Prostate gland (tissue), 2 donors: ENCODE measurements at places on chromosomes 6 and 20.

DNA sequence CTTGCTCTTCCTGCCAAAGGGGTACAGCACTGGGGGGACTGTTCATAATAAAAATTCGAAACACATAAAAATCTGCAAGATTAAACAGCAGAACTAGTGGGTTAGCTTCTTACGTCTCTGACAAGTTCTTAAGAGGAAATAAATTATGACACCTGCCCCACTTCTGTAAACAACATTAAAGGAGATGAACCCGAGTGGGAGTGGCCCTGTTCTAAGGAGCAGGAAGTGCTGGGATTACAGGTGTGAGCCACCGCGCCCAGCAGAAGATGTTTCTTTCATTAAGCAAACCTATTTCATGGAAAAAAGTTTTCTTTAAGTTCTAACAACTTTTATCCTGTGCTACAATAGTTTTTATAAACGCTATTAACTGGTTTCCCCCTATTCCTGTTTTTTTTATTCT lies 24.6 kb downstream of the USP45 start:
- DNase-seq: no peak

DNA sequence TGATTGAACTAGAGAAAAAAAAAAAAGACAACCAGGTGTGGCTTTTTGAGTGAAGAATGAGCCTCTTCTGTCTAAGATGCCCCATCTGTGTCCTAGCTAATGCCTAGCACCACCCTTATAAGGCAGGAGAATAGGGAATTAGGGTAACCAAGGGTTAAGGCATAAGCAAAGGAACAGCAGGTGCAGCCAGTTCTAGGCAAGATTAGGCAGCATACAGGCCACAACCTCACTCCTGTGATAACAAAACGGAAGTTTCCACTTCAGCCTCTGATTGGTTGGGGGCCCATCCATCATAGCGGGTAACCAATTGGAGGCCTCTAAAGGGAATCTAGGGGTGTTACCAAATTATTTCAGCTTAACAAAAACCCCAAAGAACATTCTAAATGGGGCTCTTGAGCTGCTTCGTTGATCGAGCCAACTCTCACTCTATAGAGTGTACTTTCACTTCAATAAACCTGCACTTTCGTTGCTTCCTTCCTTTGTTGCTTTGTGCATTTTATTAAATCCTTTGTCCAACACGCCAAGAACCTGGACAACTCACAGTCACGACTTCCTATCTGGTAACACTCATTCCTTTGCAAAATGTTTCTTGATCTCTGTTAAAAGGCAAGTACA lies 61.9 kb upstream of the TAGAP start:
- peak; percentile 50 for DNase-seq

GRCh38 chr6:128250370-128251070 lies 269.9 kb downstream of the PTPRK start:
- DNase-seq: no peak

DNA sequence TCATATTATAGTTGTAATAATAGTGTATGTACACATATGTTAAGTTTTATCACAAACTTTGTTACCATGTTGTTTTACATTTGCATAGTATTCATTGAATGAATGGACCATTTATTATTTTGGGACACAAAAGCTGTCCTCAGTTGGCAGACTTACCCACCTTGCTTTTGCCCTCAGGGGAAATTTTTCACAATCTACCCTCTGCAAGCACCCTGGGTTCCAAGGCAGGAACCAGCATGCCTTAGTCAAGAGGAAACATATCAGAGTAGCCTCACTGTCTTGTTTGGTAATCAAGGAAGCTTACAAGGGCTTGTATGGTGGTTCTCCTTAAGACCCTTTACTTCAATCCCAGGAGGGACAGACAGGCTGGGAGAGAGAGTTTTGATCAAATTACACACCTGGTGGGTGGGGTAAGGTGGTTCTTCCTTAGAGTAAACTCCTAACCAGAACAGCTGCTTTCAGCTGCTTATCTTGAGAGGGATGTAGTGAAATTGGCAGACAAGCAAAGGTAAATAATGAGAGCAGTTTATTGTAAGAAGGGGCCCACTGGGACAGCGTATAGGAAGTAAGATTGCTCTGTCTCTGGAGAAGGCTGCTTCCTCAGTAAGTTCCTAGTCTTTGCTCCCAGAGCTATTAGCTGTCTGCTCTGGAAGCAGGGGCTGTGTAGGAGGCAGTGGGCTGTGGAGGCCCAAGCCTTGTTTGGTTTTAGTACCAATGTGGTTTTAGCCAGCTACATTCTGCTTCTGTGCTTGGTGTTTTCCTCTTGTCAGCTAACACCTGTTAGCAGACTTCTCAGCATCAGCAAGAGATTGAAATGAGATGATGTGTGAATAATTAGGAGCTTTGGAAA lies 31.1 kb downstream of the BRPF3 start:
- DNase-seq: peak; percentile 52

DNA sequence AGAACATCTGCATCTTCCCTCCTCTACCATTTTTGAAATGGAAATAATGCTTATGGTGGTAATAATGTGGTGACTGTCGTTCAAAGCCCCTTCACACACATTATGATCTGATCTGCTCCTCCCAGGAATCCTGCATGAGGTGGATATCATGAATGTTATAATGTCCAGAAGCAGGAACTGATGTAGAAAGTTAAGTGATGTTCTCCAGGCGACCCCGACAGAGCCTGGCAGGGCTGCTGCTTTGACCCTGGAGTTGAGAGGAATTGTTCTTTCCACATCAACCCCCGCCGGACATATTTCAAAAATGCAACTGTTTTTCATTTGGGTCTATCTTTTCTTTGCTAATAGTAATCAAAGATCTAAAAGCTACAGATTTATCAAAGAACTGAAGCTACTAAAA lies 131.6 kb downstream of the GMPR start:
- DNase-seq: no peak

- no peak for DNase-seq
These were observed 431.8 kb downstream of the PREX1 start for GRCh38 chr20:48395816-48396546.

DNA sequence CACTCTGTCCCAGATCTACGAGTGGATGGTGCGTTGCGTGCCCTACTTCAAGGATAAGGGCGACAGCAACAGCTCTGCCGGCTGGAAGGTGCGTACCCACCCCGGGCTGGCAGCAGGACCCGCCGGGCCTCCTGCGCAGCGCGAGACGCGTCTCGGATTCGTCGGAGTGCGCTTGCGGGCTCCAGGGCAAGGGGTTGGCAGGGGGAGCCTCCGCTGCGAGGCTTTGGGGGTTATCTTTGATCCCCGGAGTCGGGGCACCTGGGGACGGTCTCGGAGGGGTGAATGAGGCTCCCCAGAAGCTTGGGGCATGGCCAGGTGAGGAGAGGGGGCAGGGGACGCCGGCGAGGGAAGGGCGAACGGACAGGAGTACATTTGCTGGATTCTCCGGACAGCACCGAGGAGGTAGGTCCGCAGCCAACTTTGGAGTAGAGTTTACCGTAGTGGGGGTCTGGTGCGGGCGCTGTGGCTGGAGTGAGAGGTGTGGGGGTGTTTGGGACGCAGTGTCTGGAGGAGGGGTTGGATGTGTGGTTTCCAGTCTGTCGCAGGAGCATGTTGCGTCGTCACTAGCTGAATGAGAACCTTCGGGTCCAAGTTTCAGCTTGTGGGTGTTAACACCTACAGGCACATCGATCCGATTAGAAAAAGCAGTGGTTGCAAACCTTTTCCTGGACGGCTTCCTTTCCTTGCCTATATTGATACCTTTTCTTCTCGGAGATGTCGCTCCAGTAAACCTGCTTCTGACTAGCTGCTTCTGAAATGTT lies 1.2 kb downstream of the FOXO3 start:
- peak; percentile 11 for DNase-seq

GRCh38 chr6:56730663-56731529 lies 88.2 kb upstream of the DST start:
- DNase-seq: no peak

- no peak for DNase-seq
These were observed 28.5 kb downstream of the C6orf15 start for GRCh38 chr6:31083742-31084354.

- DNase-seq: no peak
These were observed 141.1 kb upstream of the SLC24A3 start for GRCh38 chr20:19071446-19071725.

- no peak for DNase-seq
These were observed 193.7 kb downstream of the SLC35F1 start for GRCh38 chr6:118100717-118101116.

- no peak for DNase-seq
These were observed 16.9 kb downstream of the FUT9 start for GRCh38 chr6:96032661-96033060.

GRCh38 chr6:100810015-100810414 lies 71.1 kb downstream of the ASCC3 start:
- DNase-seq: no peak

DNA sequence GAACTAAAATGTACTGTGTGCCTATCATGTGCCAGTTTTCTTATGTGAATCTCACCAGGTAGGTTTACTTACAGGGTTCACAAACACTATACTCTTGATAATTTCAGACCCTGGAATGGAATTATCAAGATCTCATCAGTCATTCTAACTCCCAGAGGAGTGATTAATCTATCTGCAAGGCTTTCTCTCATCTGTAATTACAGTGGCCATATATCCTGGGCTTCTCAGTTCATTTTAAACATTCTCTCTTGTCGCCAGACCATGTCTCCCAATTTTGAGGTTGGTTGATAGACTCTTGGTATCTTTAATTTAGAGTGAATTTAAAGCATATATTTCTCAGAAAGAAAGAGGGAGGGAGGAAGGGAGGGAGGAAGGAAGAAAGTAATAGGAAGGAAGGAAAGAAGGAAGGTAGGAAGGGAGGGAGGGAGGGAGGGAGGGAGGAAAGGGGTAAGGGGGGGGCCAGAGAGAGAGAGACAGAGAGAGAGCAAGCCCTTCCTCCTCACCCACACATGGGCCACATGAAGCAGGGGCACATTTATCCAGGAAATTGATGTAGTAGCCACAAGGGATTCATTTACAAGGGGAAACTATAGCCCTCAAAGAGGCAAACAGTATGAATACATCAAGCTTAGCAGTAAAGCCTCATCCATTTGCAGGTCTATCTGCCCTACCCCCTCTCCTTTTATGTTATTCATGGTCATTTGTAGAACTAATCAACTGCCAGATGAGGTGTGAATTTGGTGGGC lies 25.8 kb upstream of the NRSN1 start:
- DNase-seq: no peak

DNA sequence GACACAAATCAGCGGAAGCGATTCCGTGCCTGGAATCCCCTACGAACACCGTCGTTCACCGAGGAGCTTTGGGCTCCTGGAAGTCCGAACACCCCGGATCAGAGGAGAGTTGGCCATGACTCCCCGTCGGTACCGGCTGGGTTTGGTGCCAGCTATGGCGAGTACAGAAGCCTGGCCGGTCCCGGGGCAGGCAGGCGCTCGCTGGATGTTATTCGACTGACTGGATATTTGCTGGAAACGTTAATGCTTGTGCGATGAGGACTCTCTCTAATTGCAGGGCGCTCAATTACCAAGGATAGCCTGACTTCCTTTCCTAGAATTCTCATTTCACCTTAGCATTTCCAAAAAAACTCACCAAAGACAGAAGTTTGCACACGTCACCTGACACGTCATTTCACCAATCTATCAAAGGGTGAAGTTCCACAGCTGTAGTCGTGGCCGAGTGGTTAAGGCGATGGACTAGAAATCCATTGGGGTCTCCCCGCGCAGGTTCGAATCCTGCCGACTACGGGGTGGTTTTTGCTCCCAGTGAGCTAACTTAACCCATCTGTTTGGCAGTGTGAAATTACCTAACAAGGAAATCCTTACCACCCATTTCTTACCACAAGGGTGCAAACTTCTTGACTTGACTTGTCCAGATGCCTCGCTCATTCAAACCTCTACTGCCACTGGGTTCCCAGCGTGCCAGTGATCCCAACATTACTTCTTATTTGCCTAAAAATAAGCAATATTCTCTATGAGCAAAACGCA lies 22.7 kb upstream of the ZNF184 start:
- no peak for DNase-seq

DNA sequence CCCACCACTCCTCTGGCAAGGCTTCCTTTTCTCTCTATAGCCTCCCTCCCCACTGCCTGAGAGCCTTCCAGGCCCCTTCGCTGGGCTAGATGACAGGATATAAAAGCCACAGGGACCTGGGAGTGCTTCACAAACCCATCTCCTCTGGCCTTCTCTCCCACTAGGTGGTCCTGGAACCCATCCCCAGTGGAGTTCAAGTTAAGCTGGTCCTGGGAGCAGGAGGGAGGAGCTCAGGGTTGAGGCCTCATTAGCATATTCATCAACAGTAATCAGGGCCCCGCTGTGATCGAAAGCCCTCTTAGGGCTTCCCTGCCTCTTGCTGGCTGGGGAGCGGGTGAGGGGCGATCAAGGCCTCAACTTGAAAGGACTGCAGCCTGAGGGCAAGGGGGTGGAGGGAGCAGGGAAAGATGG lies 9.1 kb downstream of the EBF4 start:
- no peak for DNase-seq

- no peak for DNase-seq
These were observed 357.5 kb downstream of the ZFAND3 start for GRCh38 chr6:38176797-38177751.

DNA sequence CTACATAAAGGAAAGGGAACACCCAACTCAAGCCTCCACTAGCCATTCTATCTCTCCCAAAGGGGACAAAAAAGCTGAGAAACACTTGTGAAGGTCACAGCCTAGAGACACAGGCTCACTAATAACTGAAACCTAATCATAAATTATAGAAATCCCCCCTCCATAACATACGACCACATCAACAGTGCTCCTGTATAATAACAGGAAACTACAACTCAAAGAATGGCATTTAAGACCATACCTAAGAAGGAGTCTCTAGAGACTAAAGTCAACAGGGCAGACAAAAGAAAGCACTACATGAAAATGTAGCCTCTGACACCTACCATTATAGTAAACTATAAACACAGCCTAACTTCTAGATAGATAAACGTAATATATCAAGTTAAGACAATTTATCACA lies 82.7 kb downstream of the THEMIS start:
- no peak for DNase-seq

- no peak for DNase-seq
These were observed 249.3 kb downstream of the PREX1 start for GRCh38 chr20:48578397-48579098.

- DNase-seq: no peak
These were observed 45.1 kb downstream of the NOL4L start for GRCh38 chr20:32539817-32540675.

- no peak for DNase-seq
These were observed 838.4 kb downstream of the DHX35 start for GRCh38 chr20:39800548-39800947.

DNA sequence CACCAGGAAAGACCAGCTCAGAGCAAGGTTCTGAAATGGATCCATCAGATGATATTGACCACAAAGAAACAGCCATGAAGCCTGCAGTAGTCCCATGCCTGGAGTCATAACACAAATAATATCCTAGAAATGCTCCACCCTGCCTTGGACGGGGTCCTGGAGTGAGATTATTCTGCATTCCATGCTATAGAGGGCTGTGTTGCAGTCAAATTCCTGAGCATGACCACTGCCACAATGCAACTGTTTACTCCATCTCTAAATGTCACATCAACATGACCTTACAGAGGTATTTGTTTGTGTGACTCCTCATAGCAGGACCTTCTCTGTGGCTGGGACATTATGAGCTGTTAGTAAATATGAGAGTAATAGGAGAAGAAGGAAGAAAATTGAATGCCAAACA lies 257.5 kb upstream of the TCF21 start:
- DNase-seq: no peak
